ENCODE measurements at places on chromosomes 12 and 14. TPM values are rescaled to one million over a fixed set of nuclear protein-coding genes. Genes with fewer than 3 reads are reported as not detected.

The CLMN gene
- total RNA-seq = 0.43 TPM

GRCh38 chr12:92438641-92439419 lies 264.0 kb upstream of the PLEKHG7 start:
- DNase-seq = peak; percentile 23

- no peak for DNase-seq
Observed at GRCh38 chr14:76911473-76911872, 85.3 kb downstream of the LRRC74A start.

DNA sequence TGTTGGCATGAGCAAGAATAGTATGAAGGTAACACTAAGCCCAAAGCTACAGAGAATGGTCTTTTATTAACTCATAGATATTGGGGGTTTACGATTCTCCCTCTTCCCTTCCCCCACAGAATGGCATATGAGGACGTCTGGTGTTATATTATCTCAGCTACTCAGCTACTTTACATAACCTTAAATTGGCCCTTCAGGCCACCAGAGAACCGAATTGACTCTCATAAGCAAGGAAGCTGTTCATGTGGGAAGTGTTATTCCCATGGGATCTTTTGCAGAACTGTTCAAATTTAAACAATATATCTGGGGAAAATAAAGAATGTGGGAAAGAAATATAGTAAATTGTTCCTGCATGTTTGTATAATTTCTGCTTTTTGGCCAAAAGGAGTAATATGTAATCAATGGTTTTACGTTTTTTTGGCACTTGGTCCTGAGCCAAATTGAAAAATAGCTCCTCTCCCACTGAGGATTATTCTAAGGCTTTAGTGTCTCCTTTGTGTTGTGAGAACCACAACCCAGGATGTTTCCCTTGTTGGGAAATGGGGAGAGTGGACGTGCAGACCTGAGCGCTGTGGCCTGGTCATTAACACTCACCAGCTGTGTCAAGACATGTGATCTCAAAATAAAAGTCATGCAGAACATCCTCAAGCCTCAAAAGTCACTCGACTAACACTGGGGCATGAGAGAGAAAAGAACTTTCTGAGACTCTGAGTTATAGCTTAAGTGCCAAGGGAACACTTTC lies 31.8 kb upstream of the CMAS start:
- peak; percentile 32 for DNase-seq

DNA sequence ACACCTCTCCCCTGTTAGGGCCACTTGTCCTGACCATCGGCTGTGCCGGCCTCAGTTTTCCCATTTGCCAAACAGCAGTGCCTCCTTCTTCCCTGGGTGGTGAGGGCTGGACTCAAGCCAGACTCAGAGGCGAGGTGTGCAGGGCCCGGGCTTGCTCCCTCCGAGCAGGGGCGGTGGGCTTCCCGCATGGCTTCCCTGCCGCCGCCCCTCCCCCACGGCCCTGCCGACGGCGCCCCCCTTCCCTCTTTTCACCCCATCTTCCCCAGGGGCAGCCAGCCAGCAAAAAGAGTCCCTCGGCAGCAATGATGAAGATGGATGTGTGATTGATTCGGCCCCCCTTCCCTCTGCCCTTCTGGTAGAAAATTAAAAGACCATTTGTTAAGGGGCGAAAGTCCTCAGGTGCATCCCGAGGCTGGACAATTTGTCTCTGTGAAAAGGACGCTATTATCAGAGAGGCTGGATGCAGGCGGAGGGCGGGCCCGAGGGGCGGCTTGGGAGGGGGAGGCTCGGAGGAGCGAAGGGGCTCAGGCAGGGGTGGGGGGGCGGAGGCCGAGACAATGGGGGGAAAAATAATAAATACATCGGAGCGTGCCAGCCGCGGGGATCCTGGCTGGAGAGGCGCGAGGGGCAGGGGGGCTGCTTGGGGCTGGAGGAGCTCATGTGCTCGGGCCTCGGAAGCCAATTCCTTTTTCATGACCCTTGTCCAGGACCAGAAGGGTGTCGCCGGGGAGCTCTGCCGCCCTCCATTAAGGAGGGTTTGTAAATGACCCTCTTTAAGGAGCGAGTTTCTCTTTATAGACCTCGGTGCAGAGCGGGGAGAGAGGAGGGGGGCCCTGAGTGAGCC lies 48.0 kb upstream of the LHX5 start:
- no peak for DNase-seq

- DNase-seq = no peak
Observed at GRCh38 chr14:83940253-83940652, 1589.7 kb upstream of the FLRT2 start.

The TRIM9 gene
- total RNA-seq = 0.64 TPM

GRCh38 chr12:11773889-11774677 lies 124.6 kb downstream of the ETV6 start:
- DNase-seq = no peak

GRCh38 chr14:97477353-97477752 lies 680.2 kb downstream of the VRK1 start:
- DNase-seq = no peak
